T follicular helper cell (primary cell): ENCODE measurements at places on chromosomes 3 and 15.

GRCh38 chr15:68379759-68380290 is 52.1 kb downstream of the ITGA11 start:
- DNase-seq = no peak

- DNase-seq = no peak
Observed at GRCh38 chr15:93235926-93236780, 147.1 kb upstream of the RGMA start.

GRCh38 chr3:174294616-174295015 is 564.5 kb upstream of the NAALADL2 start:
- no peak for DNase-seq

- no peak for DNase-seq
Observed at GRCh38 chr3:78761126-78761525, 1006.7 kb downstream of the ROBO1 start.

DNA sequence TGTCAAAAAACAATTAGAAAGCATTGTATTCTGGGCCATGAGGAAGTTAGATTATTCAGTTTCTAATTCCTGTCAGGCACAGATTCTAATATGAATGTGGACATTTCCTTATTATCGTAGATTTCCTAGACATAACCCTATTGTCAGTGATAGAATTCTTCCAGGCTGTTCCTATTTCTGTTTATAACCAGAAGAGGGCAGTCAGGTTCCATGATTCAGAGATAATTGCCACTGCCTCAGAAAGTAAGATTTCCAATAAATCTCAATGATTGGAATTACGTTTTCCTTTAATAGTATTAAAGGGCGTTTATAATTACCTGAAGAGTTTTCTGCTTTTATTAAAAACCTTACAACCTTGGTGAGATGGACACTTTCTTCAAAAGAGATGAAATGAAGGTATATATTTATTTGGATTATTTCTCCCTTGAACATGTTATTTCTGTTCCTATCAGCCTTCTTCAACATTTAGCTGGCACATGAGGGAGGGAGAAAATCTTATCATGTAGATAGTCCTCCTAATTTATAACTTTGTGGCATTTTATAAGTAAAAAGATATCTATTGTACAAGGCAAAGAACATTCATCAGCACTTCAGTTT is 439.2 kb downstream of the MCTP2 start:
- DNase-seq = no peak

DNA sequence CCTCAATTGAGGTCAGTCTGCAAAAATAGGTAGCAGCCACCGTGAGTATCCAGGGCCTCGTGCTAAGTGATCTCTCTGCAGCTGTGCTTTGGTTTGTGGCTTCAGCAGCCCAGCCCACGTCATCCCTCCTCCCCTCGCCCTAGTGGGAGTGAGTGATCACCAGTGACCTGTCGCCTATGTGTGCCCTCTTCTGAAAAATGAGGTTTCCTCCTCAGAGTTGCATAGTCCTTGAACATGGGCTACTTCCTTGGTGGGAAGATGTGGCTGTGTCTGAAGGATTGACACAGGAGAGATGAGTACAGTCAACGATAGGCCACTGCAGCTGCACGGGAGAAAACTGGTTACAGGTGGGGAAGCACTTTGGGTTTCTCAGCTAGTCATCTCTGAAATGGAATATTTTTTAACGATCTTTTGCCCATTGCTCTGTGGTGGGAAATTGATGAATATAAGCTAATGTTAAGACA is 144.8 kb upstream of the BHLHE40 start:
- DNase-seq = peak; percentile 34

- no peak for DNase-seq
Observed at GRCh38 chr3:138972941-138973340, 25.9 kb downstream of the FOXL2NB start.

DNA sequence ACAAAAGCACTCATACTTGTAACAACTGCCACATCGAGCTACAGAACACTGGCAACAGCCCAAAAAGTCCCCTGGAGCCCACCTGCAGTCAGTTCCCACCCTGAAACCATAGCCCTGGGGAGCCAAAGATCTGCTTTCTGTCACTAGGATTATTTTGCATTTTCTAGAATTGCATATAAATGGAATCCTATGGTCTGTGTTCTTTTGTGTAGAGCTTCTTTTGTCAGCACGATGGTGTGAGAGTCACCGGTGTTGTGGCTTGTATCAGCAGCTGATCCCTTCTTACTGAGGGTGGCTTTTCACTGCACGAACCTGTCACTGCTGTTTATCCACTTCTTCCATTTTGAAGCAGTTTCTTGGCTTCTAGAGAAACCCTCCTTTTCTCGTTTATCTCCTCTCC is 60.1 kb upstream of the PRR23E start:
- DNase-seq = no peak
